ENCODE measurements at places on chromosomes 12 and 14.

GRCh38 chr12:31562594-31563328 is 28.2 kb downstream of the DENND5B start:
- DNase-seq = no peak

DNA sequence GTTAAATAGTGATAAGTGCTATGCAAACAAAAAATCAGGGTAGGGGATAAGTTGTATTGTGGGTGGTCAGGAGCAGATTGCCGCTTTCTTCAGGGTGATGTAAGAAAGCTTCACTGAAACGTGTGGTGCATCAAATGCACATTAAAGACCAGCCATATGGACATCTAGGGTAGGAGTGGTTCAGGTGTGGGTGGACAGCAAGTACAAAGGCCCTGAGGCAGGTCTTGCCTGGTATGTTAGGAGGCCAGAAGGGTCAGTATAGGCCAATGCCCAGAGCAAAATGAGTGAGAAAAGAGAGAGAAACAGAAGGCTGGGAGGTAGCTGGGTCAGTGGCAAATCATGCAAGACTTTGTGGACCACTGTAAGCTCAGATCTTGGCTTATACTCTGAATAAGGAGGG is 25.6 kb upstream of the CISTR start:
- no peak for DNase-seq

DNA sequence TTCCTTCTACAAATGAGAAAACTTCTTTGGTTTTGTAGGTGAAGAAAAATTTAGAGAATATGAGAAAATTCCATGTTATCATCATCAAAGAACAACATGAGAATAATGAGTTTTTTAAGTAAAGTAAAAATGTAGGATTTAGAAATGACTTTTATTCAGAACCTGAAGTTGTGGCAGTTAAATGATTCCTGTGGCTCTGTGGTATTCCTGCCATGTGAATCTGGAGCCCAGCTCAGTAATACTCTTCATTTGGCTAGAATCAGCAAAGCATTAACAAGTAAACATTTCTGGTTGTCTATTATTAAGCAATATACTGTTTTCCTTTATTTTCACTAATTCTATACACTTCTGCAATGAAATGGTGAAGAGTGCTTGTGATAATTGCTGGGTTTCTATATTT is 95.6 kb upstream of the E2F7 start:
- no peak for DNase-seq

DNA sequence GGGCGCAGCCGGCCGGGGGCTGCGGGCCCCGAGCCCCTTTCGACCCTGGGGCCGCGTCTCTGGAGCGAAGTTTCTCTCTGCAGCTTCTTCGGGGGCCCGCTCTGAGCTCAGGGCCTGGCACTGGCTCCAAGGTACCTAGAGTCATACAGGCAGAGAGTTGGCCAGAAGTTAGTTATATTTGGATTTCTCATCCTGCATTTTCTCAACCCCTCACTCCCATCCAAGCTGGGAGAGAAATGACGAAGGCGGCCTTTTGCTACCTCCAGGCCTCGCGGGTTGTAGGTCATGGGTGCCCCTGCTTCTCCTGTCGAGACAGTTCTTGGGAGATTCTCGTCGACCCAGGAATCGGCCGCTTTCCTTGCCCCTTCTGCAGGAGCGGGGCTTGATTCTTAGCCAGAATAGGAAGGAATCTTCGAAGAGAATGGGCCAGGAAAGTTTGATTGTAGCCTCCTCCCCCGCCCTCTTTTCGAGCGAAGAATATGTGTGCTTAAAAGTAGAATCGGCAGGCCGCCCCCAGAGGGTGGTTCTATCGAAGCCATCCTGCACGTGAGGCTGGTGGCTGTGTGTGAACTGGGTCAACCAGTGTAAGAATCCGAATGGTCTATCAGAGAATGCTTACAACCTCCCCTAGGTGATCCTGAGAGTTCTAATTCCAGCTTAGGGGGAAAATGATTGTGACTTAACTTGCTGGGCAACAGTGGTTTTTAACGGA is 785 bp downstream of the MLEC start:
- no peak for DNase-seq

DNA sequence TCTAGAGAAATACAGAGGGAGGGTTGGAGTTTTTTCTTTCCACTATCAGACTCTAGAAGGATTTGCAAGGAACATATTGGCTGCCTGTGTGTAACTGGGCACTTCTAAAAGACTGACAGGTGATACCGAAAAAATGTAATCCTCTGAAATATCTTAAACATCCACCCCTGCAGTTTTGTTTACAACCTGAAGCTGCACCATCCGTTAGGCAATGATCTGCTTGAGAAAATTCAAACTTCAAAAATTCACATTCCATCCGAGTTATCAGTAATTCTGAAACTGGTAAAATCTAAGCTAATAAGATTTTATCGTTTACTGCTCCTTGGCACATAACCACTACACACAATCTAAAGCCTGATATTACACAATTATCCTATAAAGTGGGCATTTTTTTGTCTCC is 528.6 kb downstream of the FUT8 start:
- no peak for DNase-seq

- DNase-seq = no peak
Observed at GRCh38 chr14:99883866-99884650, 90.8 kb downstream of the EML1 start.

GRCh38 chr12:108751821-108752220 is 20.5 kb upstream of the CORO1C start:
- DNase-seq = no peak

DNA sequence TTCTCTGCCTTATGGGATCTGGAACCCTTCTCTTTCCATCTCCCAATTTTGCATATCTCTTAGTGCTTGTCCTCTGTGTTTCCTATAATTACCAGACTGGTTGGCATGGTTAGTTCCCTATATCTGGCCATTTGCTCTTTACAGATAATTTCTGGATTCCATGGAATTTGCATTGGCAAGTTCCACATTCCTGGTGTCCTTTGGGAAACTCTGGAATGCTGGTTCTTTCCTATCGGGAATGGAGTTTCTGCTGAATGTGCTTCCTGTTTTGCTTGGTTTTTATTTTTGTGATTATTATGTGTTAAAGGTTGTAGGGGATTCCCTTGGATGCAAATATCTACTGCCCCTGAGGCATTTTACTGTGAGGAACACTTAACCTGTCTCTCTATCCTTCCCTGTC is 193.0 kb upstream of the BTG1 start:
- DNase-seq = no peak

GRCh38 chr12:124995200-124995961 is 1.9 kb downstream of the BRI3BP start:
- DNase-seq = no peak

GRCh38 chr14:58639842-58640484 is 2.2 kb downstream of the DACT1 start:
- no peak for DNase-seq

DNA sequence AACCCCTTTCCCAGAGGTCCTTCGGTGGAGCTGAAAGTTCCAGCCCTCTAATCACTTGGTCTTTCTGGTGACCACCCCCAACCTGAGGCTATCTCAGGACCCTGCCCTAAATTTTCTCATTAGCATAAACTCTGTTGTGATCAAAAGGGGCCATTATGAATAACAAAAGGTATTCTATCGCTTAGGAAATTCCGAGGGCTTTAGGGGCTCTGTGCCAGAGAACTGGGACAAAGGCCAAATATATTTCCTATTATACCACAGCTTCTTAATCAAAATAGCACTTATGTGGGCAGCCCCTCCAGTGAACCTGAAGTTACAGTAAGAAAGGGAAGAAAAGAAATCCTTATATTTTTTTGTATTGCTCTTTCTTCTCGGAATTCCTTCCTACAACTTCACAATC is 125.3 kb upstream of the NPAS3 start:
- DNase-seq = no peak

- no peak for DNase-seq
Observed at GRCh38 chr12:1540690-1541089, 53.7 kb downstream of the FBXL14 start.

Measured in activated naive CD4-positive, alpha-beta T cell (primary cell).